ENCODE measurements at places on chromosomes 3 and 15.
A peak's percentile ranks its signal among the peaks of the same experiment; 100 is the strongest.

DNA sequence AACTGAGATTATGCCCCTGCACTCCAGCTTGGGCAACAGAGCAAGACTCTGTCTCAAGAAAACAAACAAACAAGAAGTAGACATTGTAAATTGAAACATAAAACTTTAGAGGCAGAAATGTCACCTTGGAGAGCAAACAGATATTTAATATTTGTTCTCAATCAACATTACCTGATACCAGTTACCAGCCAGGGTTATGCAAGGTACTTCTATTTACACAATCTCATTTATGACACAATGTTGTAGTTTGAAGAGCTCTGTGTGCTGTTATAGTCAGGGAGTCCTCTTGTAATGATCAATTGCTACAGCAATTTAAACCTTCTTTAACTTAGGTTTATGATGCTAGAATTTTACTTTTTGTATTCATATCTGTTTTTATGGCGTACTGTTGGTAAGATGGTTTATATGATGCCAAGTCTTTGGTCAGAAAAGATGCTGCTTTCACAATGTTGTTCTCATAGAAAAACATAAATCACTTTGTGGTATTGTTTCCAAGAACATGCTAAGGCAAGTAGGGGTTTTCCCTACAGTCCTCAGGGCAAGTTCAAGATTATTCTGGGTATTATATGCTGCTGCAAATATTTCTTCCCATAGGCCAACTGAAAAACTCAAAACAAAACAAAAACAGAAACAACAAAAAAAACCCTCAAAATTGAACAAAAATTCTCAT lies 173.5 kb downstream of the TNIK start:
- no peak for DNase-seq

- DNase-seq: no peak
These were observed 21.6 kb downstream of the SPTSSB start for GRCh38 chr3:161349529-161350312.

DNA sequence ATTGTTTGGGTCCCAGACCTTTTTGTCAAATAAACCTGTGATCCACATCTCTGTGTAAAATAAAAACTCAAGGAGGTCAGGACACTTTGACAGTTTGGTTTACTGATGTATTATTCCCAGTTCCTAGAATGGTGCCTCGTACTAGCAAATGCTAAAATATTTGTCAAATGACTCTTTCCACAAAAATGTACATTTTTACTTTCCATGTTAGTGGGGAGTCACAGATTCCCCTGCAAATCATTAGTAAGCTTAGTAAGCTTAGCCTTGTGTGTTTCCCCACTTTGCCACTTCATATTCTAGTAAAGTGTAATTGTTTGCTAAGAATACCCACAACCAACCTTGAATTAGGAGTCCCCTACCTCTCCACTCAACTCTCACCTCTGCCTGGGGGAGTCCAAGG lies 2.4 kb upstream of the MAGI1 start:
- no peak for DNase-seq

GRCh38 chr15:96367311-96368200 lies 37.1 kb downstream of the NR2F2 start:
- DNase-seq: no peak

DNA sequence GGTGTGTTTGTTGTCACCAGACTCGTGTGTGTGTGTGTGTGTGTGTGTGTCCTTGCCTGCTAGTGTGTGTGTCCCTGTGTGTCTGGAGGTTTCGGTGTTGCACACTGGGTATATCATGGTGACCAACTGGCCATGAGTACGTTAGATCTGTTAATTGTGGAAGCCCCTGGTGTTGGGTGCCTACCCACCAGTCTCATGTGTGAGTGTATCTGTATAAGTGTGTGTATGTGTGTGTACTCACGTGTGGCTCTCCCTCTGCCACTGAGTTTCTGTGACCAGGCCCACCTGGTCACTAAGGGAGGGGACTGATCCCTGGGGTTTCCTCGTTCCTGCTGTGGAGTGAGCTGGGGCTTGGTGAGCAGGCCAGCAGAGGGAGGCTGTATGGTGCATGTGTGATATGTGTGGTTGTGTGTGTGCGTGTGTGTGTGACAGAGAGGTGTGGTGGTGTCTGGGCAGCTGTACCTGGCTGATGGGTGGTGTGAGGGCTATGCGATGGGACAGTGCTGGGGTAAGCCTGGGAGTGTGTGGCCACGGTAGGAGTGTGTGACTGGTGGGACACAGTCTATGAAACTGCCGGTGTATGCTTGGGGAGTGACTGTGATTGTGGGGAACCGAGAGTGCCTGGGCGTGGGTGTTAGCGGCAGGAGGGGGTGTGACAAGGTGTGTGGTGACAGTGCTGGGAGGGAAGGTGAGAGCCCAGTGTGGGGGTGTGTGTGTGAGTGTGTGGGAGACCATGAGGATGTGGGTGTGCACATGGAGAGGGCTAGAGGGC lies 1.8 kb downstream of the PRKCD start:
- DNase-seq: no peak

DNA sequence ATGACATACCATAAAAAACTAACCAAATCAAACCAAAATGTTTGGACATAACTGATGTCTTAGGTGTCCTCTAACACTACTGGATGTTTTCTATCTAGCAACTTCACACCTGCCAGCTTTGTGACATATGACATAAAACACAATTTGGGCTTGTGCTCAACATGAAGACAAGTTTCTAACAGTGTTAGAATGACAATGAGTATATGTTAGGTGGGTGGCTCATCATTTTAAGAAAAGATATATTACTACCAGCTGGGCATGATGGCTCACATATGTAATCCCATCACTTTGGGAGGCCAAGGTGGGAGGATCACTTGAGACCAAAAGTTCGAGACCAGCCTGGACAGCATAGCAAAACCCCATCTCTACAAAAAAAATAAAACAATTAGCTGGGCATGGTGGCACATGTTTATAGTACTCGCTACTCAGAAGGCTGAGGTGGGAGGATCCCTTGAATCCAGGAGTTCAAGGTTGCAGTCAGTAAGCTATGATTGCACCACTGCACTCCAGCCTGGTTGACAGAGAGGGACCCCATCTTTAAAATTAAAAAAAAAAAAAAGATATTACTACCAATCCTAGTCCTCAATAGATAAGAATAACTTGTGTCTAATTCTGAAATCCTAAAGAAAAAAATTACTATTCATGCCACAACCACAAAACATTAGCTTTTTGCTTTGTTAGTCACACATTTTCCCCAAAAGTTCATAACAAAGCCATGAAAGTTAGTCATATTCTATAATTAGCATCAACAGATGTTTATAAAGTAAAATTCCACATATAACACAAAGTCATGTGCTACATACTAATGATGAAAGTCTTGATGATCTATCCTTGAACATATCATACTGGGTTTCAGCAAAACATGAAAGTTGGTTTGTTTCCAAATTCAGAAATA lies 59.9 kb downstream of the LRRFIP2 start:
- no peak for DNase-seq

DNA sequence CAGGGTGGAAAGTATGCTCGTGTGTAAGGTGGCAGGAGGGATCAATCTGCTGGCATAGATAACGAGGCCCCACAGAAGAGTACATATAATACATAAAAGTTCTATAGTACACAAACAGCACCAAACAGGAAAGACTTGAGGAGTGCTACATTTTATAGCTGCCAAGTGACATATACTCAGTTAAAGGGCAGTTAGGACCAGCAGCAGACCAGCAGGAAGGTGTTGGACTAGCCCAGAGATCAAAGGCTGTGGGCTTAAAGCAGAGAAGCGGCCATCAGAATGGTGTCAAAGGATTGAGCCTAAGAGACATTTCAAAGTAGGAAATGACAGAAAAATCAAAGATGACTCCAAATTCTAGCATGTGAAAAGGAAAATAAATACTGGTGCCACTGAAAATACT lies 34.5 kb downstream of the SFMBT1 start:
- DNase-seq: no peak

DNA sequence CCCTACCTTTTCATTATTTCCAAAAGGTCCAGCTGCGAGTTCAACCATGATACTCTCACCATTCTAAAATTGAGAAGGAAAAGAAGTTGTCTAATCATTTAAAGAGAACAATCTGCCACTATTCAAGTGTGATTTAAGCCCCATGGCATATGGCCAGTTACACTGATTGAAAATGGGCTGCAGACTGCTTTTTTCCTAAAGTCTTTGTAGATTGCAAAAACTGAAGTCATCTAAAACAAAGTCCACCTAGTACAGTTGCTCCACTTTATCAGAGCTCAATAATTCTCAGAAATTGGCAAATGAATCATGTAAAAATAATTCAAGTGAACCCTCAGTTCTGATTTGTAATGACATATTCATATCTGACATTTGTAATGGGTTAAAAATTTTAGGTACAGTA lies 39.2 kb downstream of the SPPL2A start:
- DNase-seq: no peak

DNA sequence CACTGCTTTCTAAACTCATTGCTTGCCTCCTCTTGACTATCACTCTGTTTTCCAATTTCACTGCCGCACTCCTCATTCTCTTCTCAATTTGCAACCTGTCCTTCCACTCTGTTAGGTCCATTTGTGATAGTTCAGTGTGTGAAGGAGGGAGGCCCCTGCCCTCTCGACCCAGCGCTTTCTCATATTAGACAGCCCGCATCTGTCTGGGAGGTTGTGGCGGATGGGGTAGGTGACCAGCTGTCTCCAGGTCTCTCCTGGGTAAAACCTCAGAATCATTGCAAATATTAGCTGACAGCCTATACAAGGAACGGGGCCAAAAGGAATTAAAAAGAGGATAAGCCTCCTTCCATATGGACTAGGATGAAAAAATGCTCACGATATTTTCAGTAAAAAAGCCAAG lies 358.3 kb downstream of the SHQ1 start:
- DNase-seq: no peak

- no peak for DNase-seq
These were observed 629.7 kb downstream of the NTRK3 start for GRCh38 chr15:87626860-87627259.

GRCh38 chr3:50147447-50147846 lies 7.7 kb upstream of the SEMA3F start:
- no peak for DNase-seq

GRCh38 chr15:40936709-40937666 lies 7.8 kb downstream of the DLL4 start:
- peak; percentile 87 for DNase-seq

- DNase-seq: no peak
These were observed 796.1 kb downstream of the TBL1XR1 start for GRCh38 chr3:176401211-176401610.

- DNase-seq: no peak
These were observed 227.4 kb upstream of the AZI2 start for GRCh38 chr3:28575746-28576613.

DNA sequence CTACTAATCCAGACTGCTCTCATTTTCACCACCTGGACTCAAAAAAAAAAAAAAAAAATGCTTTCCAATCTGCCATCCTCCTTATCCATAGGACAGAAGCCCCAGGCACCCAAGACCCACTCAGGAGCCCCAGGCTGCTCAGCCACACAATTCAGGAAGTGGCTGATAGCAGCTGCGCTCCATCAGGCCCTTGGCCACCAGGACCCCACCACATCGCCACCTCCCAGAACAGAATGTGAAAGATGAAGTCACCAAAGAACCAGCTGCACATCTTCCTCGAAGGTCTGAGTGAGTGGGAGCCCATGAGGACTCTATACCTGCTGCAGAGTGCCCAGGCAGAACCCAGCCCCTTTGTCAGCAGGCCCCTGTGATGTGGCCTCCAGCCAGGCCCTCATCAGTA lies 19.5 kb downstream of the POC1A start:
- no peak for DNase-seq

DNA sequence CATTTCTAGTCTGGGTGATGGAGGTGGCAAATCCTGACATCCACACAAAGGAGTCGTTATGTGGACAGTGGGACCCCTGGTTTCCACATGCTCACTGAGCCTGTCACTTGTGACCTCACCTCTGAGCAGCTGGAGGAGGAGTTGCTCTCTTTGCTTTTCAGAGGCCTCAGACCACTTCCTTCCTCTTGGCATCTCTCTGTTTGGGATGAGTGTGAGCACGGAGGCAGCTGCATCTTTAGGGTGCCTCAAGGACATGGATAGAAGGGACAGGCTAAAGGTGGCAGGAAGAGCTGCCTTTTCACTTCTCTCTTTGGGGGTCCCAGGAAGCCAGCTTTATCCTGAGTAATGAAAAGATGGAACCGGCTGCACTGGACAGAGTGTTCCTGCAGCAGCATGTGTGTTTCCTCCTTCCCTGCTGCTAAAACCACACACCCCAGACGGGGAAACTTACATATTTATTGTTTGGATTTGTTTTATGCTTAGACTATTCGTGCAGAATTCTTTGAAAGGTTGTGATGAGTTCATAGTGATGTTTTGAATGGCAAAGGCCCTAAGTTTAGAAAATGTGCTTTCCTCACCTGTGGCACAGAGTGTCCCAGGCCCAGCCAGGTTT lies 31.8 kb downstream of the GPR171 start:
- DNase-seq: no peak

GRCh38 chr3:124246376-124246775 lies 254.5 kb upstream of the ROPN1 start:
- no peak for DNase-seq

DNA sequence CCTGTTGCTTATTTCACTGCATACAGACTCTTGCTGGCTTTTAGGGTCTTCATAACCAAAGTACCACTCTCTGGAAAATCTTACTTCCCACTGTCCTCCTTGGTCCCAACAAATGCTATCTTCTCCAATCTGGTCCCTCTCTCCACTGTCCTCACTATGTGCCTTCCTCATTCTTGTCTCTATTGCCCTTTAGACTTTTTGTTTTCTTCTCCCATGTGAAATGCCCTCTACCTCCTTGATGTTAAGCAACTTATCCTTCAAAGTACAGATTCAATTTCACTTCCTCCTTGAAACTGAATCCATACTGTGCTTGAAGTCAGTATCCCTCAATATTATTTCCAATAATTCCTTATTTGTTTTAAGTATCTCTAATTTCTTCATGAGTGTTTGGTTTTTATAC lies 60.8 kb downstream of the CGGBP1 start:
- no peak for DNase-seq

DNA sequence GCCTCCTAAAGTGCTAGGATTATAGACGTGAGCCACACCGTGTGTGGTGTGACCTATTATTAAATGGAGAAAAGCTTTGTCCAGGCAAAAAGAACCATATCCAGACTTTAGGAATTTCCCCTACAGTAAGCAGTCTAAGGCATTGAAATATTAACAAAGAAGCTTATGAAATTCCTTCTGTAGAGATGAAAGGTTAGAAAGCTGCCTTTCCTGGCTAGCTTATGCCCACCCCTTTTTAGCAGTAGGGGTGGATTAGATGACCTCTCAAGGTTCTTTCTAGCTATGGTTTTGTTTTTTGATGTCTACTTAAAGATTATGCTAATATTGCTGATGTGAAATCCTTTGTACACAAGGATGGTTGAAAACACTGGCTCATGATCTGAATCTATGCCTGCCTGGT lies 13.9 kb downstream of the OXSM start:
- no peak for DNase-seq

DNA sequence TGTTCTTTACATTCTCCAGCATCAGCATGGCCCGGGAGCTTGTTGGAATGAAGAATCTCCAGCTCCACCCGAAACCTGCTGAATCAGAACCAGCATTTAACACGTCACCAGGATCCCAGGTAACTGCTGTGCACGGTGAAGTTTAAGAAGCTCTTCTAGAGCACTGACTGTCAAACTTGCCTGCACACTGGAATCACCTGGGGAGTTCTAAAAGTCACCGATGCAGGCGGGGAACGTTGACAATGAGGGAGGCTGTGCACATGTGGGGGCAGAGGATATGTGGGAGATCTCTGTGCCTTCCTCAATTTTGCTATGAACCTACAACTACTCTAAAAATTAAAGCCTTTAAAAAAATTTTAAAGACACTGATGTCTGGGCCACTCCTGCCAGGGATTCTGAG lies 19.1 kb upstream of the PAQR5 start:
- DNase-seq: no peak

- DNase-seq: no peak
These were observed 618.5 kb upstream of the BCHE start for GRCh38 chr3:166455744-166456143.
